NCI-H1417 (cell line): ENCODE measurements at places on chromosomes 6 and 20.

DNA sequence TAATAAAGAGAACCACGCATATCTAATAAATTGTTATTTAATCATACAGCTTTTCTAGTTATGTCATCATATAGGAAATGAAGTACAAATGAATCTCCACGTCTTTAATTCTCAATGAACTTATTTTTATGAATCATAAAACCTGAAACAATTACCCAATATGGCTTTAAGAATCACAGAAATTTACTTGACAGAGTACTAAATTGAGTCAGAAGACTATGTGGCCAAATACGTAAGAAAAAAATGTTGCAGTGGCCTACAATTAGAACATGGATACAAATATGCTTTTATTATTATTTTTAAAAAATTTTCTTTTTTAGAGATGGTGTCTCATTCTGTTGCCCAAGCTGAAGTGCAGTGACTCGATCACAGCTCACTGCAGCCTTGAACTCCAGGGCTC, 584.7 kb upstream of the SLC35B3 start:
- no peak for DNase-seq

DNA sequence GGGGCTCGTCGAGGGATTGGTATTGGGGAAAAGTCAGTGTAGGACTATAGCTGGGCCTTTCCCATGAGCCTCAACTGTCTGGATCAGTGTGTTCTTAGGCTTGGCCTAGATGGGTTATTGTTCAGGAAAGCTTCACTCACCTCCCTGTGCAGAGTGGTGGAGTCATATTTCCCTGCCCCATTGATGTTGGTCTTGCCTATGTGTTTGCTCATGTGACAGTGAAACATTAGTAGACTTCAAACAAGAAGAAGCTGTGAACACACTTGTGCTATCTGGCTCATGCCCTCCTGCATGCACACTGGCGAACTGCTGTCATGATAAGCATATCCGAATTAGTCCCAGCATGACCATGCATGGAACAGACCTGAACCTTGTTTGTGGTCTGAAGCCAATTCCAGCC, 171.1 kb downstream of the DHX35 start:
- no peak for DNase-seq

DNA sequence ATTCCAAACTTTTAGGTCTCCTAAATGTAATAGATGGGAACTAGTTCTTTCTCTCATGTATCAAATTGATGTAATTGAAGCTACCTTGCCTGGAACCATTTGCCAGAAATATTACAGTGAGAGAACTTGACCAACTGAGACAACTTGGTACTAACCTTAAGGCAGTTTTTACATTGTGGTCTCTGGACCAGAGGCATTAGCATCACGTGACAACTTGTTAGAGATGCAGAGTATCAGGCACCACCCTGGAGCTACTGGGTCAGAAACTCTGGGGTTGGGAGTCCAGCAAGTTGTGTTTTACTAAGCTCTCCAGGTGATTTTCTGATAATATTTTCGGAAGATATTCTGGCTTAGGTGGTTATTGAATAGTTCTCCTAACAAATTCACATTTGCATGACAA, 982.1 kb upstream of the SLC35B3 start:
- DNase-seq, result no peak

- DNase-seq, result no peak
Measured at GRCh38 chr6:137852811-137853210, 14.2 kb upstream of the TNFAIP3 start.

- DNase-seq, result no peak
Measured at GRCh38 chr6:121901432-121901831, 466.0 kb downstream of the GJA1 start.

DNA sequence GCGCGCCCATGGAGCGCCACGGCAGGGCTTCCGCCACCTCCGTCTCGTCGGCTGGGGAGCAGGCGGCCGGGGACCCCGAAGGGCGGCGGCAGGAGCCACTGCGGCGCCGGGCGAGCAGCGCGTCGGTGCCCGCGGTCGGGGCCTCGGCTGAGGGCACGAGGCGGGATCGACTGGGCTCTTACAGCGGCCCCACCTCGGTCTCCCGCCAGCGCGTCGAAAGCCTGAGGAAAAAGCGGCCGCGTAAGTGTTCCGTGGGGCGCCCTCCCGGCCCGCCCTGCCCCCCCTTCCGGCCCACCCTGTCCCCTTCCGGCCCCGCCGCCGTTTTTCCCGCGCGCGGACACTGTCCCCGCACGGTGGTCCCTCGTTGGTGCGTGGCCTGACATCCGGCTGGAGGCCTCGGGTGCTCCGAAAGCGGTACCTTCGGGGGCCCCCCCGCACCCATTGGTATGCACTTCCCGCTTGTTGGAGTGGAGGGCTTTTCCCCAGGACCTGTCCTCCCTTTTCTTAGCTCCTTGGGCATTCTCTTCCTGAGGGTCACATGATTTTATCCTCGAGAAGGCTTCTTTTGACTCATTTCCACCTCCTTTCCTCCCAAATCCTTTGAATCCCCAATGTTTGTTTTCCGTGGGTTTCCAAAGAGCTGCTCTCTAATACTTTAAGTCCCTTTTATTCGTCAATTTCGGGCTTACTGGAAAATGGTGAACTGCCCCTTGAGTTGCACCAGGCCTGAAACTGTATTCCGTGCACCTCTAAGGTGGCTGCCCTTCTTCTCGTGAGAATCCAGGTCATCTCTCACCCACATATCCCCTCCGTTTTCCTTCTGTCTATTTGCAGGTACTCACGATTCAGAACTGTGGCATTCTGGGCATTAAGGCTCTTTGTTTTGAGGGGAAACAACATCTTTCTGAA, 556 bp downstream of the PANK2 start:
- peak; percentile 80 for DNase-seq

GRCh38 chr6:54366667-54367327, 58.6 kb downstream of the TINAG start:
- DNase-seq, result no peak

DNA sequence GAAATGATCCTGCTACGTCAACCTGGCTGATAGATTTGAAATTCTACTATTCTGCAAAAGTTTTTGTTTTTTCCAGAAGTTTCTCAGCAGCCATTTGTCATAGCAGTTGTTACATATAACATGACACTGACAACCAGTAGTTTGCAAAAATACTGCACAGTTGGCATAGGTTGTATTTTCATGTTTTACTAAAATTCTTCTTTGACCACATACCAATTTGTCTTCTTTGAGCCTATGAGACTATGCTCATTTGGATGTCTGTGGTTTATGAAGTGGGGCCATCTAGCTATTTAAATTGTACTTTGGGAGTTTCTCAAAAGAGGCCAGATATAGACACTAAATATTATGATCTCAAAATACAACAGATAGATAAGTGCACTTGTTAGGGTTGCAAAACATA, 104.9 kb upstream of the PREP start:
- DNase-seq, result no peak

GRCh38 chr6:44556046-44556445, 168.5 kb downstream of the CDC5L start:
- DNase-seq, result peak; percentile 5

- DNase-seq, result no peak
Measured at GRCh38 chr6:53143710-53144109, 4.9 kb downstream of the GCM1 start.

- DNase-seq, result no peak
Measured at GRCh38 chr6:21593927-21594415, 420 bp downstream of the SOX4 start.
